ENCODE measurements at places on chromosomes 6 and 20.
A peak's percentile ranks its signal among the peaks of the same experiment; 100 is the strongest.

DNA sequence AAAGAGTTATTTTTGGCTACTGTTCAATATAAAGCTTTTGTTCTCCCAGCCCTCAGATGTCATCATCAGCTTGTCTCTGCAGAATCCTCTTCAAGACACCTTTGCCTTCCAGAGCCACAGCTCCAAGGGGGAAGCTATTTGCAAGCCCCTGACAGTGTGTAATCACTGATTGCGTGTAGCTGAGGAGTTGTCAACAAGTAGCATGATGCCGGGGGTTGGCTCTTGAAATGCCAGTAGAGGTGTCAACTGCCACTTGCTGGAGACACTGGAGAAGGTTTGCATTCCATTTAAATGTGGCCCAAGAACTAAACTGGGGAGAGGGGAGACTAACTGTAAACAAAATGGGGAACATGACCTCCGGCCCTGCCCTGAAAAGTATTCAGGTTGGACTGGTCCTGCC, 44.3 kb upstream of the PDYN start:
- DNase-seq = no peak

- no peak for DNase-seq
Observed at GRCh38 chr6:3208098-3208774, 19.2 kb downstream of the TUBB2B start.

DNA sequence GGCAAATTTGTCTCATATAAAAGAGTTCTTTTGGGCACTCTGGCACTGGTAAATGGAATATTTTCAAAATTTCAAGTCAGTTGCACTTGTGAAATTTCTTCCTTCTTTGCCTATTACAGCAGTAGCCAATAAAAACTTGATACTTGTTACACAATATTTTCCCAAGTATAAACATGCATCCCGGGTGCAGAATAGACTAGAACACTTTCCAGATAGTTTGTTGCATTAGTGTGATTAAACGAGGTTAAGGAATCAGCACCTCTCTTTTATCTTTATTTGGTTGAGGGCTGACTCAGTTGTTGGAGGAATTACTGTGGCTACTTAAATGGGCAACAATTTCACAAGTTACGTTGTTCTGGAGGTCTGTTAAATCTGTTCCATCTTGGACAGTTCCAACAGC, 467.5 kb downstream of the CDKAL1 start:
- DNase-seq = no peak

- DNase-seq = no peak
Observed at GRCh38 chr6:27617046-27617687, 144.3 kb upstream of the ZNF184 start.

DNA sequence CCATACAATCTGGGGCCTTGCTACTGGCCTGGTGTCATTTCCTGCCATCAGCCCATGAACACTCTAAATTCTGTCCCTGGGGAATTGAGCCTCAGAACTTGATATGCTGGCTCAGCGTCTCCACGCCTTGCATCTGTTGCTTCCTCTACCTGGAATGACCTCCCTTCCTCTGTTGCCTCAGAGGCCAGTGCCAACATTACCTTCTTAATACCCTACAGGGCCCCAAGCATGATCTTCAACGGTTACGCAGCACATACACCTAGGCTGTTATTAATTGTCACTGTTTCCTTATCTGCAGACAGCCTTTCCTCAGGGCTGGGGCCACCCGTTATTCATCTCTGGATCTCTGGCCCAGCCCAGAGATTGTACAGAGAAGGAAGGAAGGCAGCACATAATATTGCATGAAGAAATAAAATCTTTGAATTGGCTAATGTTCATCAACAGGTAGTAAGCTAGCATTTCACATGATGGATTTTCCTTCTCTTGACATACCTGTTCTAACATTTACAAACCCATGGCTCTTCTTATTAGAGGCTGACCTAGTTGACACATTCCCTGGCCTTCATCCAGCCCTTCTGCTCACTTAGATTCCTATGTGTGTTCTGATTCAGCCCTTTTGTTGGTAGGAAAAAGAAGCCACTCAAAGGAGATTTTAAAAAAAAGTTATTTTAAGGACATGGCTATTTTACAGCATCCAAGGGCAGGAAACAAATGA, 8.4 kb upstream of the RNF182 start:
- no peak for DNase-seq

- no peak for DNase-seq
Observed at GRCh38 chr6:163323274-163323673, 91.2 kb upstream of the QKI start.

DNA sequence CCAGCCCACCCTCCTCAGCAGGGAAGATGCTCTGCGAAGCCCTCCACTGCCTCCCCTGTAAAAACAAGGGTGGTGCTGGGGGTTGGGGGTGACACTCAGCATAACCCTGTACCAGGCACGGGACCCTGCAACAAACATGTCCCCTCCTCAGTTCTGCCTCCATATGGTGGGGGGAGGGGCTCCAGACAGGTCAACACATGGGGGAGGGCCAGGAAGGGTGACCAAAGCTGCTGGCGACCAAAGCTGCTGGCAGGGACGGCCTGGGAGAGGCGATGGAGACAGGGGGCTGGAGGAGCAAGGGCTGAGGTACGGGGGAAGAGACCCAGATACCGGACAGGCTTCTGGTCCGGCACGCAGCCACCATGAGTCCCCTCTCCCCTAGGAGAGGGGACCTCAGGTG, 123.2 kb downstream of the TAF4 start:
- DNase-seq = no peak

DNA sequence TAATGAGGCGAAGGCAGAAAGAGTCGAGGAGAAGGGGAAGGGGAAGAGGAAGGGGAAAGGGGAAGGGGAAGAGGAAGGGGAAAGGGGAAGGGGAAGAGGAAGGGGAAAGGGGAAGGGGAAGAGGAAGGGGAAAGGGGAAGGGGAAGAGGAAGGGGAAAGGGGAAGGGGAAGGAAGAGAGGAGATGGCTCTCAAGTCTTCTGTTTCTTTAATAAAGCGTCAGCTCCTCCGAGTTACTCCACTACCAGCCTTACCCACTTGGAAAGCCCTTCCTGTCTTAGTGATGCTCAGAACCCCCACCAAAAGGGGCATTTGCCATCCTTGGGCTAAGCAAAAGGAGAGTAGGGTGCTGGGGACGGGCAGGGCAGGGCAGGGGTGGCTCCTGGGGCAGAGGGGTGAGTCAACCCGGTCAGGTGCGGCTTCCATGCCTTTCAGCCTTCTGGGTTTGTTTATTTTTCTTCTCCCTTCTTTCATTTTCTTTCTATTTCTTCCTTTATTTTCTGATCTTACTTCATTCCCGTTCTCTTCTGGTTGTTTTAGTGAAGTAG, 476 bp upstream of the CLIC5 start:
- no peak for DNase-seq

GRCh38 chr20:1813101-1813529, 82.1 kb upstream of the SIRPA start:
- no peak for DNase-seq

DNA sequence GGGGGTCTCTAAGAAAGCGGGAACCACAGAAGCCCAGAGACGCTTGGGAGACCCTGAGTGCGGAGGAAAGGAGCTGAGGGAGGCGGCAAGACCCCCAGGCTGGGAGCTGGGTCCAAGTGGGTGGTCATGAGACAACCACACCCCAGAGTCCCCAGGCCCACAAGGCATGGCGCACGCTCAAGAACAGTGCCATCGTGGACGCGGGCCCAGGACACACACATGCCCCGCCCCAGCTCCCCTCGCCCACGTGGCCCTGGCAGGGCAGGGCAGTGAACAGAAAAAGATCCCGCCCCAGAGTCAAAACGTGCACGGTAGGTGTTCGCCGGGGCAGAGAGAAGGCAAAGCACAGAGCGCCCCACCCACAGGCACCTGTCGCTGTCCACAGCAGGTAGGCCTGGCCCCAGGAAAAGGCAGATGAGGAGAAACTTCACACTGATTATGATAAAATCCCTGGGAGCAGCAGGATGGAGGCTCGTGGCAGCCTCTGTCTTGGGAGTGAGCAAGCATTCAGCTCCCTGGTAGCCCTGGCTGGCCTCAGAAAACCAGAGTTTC, 50.0 kb downstream of the BPIFB1 start:
- no peak for DNase-seq

GRCh38 chr6:108002365-108003221, 44.6 kb upstream of the SEC63 start:
- DNase-seq = no peak

DNA sequence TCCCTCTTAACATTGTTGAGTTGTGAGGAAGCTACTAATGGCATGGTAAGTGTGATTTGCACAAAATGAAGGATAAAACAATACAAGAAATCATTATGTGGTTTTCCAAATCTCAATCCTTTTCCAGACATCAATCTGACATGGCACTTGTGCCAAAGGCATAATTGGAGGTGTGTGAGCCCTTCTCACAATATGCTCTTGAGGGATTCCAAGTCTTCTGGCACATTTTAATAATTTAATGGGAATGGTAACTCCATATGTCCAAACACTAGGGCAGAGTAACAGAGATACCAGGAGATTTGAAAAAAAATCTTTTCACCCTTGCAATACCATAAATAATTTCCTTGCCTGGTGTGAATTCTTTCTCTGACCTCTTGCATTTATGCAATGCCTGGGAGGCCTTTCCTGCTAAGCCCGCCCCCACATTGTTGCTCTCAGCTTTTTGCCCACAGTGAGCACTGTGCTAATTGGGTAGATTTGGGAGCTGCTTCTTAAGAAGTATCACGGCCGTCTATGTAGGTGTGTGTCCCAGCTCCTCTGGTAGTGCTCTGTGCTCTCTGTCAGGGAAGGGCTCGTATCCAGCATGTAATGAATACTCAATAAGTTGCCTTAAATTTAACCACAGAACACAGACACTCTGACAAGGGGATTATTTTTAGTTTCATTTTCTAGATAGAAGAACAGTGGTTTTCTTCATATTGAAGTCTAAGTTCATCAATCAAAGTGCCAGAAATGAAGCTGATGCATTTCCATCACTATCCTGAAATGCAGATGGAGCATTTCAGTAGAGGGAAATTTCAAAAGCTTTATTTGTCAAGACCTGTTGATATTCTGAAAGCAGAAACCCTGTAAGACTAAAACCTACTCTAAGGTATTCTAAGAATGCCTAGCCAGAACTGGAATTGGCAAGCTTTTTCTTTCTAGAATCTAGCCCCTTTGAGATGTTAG, 54.4 kb upstream of the CEP85L start:
- DNase-seq = peak; percentile 12

- peak; percentile 67 for DNase-seq
Observed at GRCh38 chr6:52263709-52264540, 19.6 kb upstream of the IL17F start.

DNA sequence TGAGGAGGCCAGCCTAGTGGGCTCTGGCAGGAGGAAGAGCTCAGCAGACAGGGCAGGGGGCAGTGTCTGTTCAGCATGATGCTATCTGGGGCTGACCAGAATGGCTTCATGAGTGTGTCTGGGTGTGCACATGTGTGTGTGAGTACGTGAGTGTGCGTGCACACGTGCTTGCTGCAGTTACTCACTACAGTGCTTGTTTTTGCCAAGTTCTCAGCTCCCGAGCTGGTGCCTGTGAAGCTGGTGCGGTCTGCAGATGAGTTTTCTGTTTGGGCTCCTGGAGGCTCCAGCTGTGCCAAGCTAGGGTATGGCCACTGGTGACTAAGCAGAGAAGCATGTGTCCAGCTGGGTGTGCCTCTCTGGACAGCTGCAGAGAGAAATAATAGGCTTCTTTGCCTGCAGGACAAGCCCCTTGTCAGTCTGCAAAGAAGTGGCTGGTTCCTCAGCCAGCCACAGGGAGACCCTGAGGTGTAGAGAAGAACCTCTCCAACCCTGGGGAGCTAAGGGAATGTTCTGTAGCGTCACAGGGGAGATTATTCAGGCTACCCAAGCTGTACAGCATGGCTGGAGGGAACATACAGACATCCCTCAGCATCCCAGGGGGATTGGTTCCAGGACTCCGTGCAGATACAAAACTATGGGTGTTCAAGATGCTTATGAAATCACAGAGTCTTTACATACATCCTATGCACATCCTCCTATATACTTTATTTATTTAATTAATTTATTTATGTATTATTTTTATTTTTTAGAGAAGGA, 40.2 kb upstream of the FAM50B start:
- DNase-seq = no peak

GRCh38 chr6:40947876-40948526, 91.0 kb downstream of the UNC5CL start:
- no peak for DNase-seq

- no peak for DNase-seq
Observed at GRCh38 chr6:33170176-33171015, 21.9 kb downstream of the COL11A2 start.

DNA sequence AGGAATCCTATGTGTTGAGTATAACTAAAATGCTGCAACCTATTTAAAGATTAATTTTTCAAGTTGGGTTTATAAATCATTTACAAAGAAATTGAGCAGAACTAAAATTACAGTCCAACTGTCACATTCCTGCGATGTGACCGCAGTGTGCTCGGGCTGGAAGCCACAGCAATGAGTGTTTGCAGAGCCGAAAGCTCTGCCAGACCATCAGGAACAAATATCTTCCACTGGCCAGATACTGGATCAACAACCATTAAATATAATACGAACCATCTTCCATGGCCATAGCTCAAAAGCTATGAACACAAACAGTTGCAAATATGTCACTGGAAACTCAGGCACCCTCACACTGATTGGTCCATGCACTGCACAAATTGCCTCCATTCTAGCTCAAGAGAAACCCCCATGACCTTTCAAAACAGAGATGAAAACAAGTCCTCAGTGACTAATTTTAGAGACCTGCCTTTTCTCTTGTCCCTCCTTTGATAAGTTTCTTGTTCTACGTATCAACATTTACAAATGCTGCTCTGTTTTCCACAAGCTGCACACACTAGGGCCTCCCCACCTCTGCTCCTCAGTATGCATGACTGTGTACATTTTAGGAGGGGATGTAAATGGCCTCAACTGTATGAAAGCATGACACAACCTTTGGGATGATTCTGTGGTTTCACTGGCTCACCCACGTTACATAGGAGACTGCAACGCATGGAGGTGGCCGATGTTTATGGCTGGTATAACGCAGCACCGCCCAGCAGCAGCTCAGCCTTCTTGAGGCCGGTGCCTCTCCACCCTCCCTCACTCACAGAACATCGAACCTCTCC, 171.7 kb downstream of the WDR27 start:
- DNase-seq = no peak

- DNase-seq = no peak
Observed at GRCh38 chr6:154479771-154480639, 30.5 kb downstream of the CNKSR3 start.

DNA sequence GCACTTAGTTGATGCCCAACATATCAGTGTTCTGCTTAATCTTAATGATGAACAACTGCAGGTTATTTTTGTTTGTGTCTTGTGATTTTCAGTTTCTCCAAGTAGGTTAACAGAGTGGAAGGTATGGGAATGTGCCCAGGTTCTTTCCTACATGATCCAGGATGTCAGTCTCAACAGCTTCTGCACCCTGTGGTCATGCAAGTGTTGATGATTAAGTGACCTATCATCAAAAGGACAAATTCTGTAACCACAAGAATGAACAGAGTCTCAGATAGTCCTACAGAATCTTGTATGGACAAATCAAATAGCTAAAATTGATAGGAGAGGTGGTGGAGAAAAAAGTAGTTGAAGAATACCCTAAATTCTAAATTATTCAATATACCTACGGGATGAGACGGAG, 26.1 kb downstream of the MAN1A1 start:
- DNase-seq = no peak

- DNase-seq = no peak
Observed at GRCh38 chr20:17912916-17913315, 55.7 kb downstream of the SNX5 start.

Data from activated CD4-positive, alpha-beta T cell treated with anti-CD3 and anti-CD28 coated beads for 4 hours (primary cell).